ENCODE measurements at places on chromosomes 11 and 22. TPM values are rescaled to one million over a fixed set of nuclear protein-coding genes. Genes with fewer than 3 reads are reported as not detected.

Gene PLAAT3
- polyA plus RNA-seq: 19.9 TPM

Gene CHST1
- polyA plus RNA-seq: not detected

Gene KRTAP5-10
- not detected for polyA plus RNA-seq

Gene P2RX6
- 0.21 TPM for polyA plus RNA-seq

DNA sequence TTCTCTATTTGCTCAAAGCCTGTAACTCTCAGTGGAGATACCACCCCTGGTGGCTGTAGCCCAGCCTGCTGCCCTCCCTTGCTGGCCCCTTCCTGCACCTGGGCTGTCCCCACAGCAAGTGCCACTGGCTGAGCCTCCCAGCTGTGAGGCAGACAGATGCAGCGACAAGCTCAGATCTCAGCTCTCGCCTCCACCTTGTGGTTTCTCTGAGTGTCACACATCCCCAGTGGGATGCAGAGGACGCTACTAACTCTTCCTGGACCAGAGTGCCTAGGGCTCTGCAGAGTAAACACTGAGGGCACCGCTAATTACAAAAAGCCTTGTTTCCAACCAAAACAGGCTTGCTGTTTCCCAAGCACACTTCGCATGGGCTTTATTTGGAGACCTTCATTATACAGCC is 8.9 kb downstream of the YPEL1 start:
- DNase-seq: no peak

GRCh38 chr22:27778294-27779090 is 23.1 kb downstream of the MN1 start:
- no peak for DNase-seq

DNA sequence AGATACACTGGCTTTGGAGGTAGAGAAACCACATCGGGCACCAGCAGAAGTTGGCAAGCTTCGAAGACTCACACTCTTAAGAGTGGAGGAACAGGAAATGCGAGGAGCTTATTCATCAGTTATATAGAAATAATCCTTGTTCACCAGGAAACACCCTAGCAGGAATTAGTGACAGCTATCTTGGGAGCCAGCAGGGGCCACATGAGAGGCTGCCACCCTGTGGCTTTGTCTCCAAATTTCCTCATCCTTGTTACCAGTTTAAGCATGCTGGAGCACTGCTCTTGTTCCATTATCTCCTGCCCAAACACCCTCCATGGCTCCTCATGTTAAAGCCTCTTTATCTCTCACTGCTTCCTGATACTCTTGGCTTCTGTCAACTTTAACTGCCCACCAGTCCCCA is 131.0 kb downstream of the PLEKHA7 start:
- DNase-seq: no peak

GRCh38 chr22:46579751-46580449 is 40.3 kb upstream of the GRAMD4 start:
- DNase-seq: no peak

- DNase-seq: no peak
Measured at GRCh38 chr22:39472570-39473556, 16.1 kb downstream of the MGAT3 start.

GRCh38 chr22:24063986-24064385 is 52.9 kb downstream of the CABIN1 start:
- DNase-seq: no peak

DNA sequence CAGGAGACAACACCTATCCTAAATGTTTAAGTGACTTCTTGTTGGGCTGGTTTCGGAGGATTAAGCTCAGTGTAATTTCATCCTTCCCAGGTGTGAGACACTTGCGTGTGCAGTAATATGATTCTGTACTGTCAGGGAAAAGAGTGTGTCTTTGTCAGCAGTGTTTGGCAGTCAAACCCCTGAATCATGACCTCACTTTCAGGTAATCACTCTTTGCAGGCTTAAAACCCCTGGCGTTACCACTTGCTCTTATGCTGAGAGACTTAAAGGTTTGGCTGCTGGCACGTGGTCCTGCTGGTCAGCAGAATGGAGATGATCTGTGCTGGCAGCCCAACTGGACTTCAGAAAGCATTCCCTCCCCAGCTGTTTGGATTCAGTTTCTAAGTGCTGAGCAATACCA is 56.1 kb downstream of the APIP start:
- no peak for DNase-seq

DNA sequence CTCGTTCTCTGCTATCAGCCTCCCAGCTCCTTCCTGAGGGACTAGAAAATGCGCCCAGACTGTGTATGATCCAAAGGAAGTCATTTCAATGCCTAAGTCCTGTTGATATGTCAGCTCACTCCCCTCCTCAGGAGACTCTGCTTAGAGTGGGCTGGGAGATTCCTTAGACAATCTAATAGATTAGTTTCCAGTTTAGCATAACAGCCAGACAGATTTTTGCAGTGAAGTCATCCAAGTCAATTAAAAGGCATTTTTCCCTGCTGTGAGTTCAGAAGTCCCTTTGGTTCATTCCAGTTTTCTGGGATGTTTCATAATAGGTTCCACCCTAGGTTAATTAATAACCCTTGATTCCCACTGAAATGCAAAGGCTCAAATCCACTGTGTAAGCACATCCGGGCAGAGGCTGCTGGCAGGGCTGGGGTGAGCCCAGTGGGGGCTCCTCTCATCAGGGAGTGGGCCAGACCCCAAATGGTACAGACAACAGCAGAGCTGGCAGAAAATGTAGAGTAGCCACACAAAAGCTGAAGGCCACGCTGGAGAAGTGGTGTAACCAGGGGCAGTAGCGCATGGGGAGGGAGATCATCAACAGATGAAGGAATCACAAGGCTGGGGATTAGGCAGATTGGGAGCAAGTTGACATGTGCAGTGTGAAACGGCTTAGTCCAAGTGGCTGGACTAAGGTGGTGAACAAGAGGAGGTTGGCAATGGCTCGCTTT is 90.6 kb downstream of the SYN3 start:
- no peak for DNase-seq

Data from GM12878 (cell line).